ENCODE measurements at places on chromosomes 16 and 17. TPM values are rescaled to one million over a fixed set of nuclear protein-coding genes. Genes with fewer than 3 reads are reported as not detected.

CLEC3A gene
- total RNA-seq, result not detected

NTN1 gene
- 0.54 TPM for total RNA-seq

MEIOB gene
- total RNA-seq, result 1.4 TPM

TMEM95 gene
- total RNA-seq, result not detected

GCGR gene
- total RNA-seq, result 0.47 TPM

EXOSC6 gene
- total RNA-seq, result 16.4 TPM

TMEM204 gene
- not detected for total RNA-seq
